Stimulated activated CD8-positive, alpha-beta memory T cell treated with anti-CD3 and anti-CD28 coated beads, Interleukin-4, amount 100 ng/mL, for 48 hours (primary cell): ENCODE measurements at places on chromosomes 13 and 19.

- no peak for DNase-seq
Measured at GRCh38 chr13:30126903-30127428, 180.4 kb downstream of the KATNAL1 start.

- peak; percentile 28 for DNase-seq
Measured at GRCh38 chr19:7292950-7293761, 1.1 kb downstream of the INSR start.

- DNase-seq, result no peak
Measured at GRCh38 chr13:31049833-31050232, 111.9 kb downstream of the HSPH1 start.

GRCh38 chr19:7505682-7506384, 10.1 kb upstream of the ZNF358 start:
- peak; percentile 58 for DNase-seq

GRCh38 chr13:98171900-98172589, 5.0 kb downstream of the RNF113B start:
- no peak for DNase-seq
